ENCODE measurements at places on chromosomes 7 and 10.

DNA sequence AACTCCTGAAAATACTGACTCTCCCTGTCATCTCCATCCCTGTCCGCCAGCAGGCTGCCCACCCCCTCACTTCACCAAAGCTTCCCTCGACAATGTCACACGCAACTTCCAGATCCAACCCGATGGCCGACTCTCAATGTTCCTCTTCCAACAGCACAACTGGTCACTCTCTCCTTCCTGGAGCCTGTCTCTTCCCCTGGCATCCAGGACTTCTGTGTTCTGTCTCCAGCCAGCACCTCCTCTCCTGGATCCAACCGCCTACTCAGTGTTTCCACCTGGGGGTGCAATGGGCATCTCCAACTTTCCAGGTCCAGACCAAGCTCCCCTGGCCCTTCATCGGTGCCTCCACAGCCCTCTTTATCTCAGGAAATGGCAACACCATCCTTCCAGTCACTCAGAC lies 8.6 kb downstream of the CPA5 start:
- no peak for DNase-seq

- no peak for DNase-seq
These were observed 958.6 kb downstream of the NXPH1 start for GRCh38 chr7:9391984-9392383.

DNA sequence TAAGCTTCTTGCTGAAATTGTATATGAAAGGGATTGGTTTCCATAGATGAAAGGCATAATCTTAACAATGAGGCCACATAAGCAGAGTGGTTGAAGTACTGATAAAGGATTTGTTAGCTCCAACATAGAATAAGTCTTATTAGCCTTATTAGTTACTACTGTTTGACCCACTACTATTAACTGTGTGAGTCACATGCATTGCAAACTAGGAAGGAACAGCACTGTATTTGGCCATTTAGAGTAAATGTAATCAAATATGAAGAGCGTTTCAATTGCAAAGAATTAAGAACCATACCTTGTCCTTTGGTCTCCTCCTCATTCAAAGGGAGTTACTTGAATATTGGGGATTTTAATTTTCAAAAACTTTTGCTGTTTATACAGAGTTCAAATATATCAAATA lies 428.9 kb downstream of the MDFIC start:
- no peak for DNase-seq

- DNase-seq: no peak
These were observed 200.9 kb downstream of the CREB5 start for GRCh38 chr7:28613262-28613661.

GRCh38 chr7:157271991-157272324 lies 64.8 kb upstream of the DNAJB6 start:
- DNase-seq: no peak

- no peak for DNase-seq
These were observed 2.9 kb upstream of the ZFYVE27 start for GRCh38 chr10:97734021-97734420.

DNA sequence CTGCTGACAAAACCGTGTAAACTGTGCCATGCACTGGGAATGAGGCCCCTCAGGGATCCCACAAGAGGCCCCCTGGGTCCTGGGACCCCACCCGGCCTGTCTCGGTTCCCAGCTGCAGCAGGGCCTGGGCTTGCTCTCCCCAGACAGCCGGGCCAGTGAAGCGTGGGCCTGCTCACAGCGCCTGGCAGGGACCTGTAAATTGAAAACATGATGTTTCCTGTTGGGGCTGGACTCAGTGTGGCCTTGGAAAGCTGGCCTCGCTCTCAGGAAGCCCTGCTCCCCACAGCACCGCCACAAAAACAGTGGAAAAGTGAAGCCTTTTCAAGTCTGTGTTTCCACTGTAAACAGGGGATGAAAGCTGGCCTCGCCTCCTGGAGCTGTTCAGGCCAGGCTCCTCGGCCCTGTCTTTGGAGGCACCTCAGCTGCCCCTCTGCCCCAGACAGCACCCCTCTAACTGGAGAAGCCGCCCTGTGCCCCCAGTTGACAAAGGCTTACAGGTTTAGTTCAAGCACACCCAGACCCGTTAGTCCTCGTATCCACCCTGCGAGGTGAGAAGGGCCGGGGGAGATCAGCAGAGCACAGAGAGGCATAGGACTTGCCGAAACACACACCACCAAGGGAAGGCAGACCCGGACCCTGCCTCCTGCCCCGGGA lies 108.3 kb downstream of the ZMIZ1 start:
- no peak for DNase-seq

GRCh38 chr10:87541114-87541513 lies 36.4 kb downstream of the MINPP1 start:
- no peak for DNase-seq

GRCh38 chr10:53361936-53362335 lies 589.4 kb upstream of the MBL2 start:
- no peak for DNase-seq

GRCh38 chr7:127873151-127873550 lies 158.1 kb downstream of the LRRC4 start:
- no peak for DNase-seq

DNA sequence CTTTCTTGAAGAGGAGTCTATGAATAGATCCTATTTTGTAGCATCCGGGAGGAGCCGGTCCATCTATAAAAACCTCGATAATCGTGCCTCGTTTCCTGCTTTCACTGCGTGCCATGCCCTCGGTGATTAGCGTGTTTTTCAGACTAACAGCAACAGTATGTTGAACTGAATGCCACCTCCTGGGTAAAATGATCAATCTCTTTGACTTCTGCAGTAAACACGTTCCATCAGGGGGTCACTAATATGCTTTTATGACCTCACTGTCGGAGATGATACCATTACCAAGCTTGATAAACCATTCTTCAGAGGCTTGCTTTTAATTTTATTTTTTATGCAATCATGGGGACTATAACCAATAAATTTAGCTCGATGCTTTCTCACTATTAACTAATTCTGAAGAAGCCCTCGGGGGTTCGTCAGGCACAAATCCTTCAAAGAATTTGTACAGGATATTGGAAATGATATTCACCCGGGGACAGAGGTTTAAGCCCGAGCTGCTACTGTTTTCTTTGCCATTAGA lies 228.3 kb downstream of the ADARB2 start:
- DNase-seq: no peak

DNA sequence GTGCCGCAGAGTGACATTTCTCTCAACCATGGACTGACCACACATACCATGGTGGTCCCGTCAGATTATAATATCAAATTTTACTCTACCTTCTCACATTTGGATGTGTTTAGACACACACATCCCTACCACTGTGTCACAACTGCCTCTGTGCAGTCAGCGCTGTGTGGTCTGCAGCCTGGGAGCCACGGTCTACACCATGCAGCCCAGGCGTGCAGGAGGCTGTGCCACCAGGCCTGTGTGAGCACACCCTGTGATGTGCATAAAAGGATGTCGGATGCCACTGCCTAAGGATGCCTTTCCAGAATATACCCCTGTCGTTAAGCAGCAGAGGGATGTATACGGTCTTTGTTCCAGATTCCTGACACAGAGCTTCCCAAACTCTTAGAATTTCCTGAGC lies 150.4 kb downstream of the TCERG1L start:
- no peak for DNase-seq

DNA sequence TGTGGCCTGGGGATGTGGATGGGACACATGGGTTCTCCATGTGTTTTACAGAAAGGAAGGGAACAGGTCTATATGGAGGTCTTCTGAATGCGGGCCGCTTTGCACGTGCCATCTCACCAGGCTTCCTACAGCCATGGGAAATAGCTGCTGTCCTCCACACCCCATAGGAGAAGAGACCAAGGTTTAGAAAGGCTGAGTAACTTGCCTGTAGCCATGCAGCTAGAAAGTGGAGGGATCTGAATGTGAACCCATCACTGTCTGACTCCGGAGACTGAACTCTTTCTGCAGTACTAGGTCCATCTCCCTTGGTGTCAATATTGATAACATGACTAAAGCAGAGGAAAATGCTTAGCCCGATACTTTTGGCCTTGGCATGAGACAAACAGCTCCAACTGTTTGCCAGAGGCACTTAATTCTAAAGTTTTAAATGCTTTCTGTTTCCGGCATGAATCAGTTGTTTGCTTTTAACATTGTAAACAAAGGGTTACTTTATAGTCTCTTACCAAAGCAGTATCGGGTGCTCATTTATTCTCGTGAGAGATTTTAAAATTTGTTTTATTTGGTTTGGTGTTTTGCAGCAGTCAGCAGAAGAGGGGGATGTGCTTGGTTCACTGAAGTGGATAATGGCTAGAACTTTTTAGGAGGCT lies 64.8 kb upstream of the LOXL4 start:
- DNase-seq: no peak

- no peak for DNase-seq
These were observed 203.7 kb downstream of the ARHGAP21 start for GRCh38 chr10:24519950-24520349.

DNA sequence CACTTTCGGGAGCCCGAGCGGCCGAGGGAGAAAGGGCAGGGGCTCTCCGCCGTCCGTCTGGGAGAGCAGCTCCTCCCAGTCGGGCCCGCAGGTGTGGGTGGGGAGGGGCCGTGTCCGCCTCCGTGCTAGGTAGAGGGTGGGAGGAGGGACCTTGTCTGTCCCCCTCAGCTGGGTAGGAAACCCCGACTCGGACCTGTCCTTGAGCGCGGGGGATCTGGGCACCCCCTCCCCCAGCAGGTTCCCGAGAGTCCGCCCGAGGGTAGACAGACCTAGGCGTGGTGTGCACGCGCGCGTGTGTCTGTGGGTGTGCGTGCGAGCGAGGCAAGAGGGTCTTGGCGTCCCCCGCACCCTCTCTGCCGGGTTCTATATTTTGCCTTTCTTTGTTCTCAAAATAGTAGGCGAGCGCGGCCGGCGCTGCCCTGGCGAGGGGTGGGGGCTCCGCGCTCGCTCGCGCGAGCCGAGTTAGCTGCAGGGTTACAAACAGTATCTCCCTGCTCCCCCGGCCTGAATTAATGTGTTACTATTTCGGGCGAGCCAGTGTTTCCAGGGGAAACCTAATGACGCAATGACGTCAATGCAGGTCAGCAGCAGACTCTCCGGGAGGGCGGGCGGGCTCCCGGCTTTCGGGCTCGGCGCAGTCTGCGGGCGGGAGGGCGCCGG lies 73.9 kb upstream of the LEP start:
- no peak for DNase-seq

Measured in activated T-helper 9 cell treated with anti-CD3 and anti-CD28 coated beads, Interleukin-2, amount 50 U/mL, for 16 hours (primary cell).